ENCODE measurements at places on chromosomes 6 and 20.

DNA sequence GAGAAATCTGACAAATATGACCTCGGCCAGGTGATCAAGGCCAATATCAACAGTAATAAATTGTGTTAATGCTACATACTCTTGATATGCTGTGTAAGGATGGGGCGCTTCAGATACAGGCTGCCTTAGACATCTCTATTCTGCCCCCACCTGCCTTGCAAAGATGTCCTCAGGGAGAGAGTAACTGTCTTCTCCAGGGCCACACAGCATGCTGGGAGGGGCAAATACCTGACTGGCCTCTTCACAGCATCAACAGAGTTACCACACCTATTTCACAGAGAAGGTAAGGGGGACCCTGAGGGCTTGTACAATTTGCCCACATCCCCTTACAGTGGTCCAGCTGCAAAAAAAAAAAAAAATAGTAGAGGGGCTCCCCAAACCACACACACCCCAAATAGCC, 17.2 kb upstream of the KIAA1755 start:
- no peak for DNase-seq

- no peak for DNase-seq
Measured at GRCh38 chr20:3932681-3933080, 43.5 kb downstream of the PANK2 start.

GRCh38 chr20:38084425-38084951, 50.9 kb downstream of the RPRD1B start:
- DNase-seq: no peak

DNA sequence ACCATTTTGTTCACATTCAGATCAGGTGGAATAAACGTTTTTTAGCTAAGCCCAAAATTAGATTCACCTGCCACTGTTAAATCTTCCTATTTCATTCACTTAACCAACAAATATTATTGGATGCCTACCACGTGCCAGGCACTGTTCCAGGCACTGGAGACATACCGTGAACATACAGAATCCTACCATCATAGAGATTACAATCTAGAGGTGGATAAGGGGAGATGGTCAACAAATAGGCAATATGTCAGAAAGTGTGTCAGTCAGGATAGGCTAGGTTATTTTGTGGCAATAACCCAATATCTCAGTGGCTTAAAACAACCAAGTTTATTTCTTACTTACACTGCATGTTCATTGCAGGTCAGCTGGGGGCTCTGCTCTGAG, 58.7 kb upstream of the REV3L start:
- DNase-seq: no peak

- DNase-seq: no peak
Measured at GRCh38 chr6:139979021-139979725, 604.7 kb upstream of the CITED2 start.

DNA sequence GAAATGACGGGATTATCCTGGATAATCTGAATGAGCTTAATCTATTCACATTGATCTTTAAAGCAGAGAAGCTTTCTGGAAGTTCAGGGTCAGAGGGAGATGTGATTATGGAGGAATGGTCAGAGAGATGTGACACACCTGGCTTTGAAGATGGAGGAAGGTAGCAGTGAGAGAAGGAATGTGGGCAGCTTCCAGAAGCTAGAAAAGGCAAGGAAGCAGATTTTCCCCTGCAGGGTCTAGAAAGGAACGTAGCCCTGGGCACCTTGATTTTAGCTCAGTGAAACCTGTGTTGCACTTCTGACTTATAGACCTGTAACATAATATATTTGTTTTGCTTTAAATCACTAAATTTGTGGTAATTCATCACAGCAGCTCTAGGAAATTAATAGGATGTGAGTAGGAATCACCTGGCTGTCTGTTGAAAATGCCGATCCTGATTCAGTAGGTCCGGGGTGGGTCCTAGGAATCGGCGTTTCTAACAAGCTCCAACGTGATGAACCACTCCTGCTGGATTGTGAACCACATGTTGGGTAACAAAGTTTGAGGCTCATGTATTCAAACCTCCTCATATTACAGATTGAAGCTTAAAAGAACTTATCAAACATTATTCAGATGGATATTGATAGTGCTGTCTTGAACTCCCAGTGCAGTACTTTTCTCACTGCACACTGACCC, 157.0 kb downstream of the GJA1 start:
- no peak for DNase-seq

DNA sequence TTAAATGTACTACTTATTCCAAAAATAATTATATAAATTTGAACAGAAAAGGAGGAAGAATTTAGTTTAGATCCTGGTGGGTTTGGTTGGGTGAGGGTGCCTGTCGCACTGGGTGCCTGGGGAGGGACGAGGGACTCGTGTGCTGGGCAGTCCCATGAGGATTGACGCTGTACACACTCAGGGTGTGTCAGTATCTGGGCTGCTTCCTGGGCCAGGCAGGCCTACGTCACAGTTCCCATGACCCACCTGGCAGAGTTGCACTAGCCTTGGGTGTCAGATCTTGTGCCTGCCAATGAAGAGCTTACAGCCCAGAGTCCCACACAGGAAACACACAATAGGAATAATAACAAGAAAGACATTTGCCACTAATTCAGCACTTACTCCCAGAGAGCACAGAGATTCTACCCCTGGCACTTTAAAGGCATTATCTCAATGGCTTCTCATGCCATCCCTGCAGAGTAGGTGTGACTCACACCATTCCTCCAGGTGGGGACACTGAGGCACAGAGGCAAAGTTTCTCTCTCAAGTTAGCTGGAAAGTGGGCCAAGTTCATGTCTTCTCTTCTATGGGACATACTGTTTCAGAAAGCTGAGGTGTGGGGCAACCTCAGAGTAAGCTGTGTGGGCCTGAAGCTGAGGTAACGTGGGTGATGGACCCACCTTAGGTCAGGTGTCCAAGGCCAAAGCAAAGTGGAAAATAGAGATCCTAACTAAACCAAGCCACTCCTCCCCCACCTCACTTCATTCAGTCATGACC, 1.3 kb upstream of the SDCBP2 start:
- no peak for DNase-seq

DNA sequence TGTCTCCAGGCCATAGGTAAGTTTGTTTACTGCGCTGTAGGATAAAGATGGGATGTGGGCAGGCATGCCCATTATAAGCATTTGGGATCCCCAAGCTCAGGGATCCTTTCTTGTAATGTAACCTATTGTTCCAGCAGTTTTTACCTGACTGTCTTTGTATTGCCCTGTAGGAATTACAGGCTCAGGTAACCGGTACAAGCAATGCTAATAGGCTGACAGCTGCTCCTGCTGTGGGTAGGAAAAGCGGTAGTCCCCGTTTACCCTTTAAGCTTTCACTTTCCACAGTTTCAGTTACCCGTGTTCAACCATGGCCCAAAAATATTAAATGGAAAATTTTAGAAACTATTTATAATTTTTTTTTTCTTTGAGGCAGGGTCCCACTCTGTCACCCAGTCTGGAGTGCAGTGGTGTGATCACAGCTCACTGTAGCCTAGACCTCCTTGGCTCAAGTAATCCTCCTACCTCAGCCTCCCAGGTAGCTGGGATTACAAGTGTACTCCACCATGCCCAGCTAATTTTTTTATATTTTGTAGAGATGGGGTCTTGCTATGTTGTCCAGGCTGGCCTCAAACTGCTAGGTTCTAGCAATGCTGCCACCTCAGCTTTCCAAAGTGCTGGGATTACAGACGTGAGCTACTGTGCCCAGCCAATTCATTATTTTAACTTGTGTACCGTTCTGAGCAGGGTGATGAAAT, 108.6 kb downstream of the CDYL start:
- no peak for DNase-seq

- no peak for DNase-seq
Measured at GRCh38 chr6:106702451-106703110, 73.2 kb downstream of the QRSL1 start.

- DNase-seq: no peak
Measured at GRCh38 chr6:110517601-110518281, 41.3 kb upstream of the SLC22A16 start.
